ENCODE measurements at places on chromosomes 2 and 18.
A peak's percentile ranks its signal among the peaks of the same experiment; 100 is the strongest.

- no peak for DNase-seq
Measured at GRCh38 chr2:120778244-120778643, 42.6 kb downstream of the GLI2 start.

DNA sequence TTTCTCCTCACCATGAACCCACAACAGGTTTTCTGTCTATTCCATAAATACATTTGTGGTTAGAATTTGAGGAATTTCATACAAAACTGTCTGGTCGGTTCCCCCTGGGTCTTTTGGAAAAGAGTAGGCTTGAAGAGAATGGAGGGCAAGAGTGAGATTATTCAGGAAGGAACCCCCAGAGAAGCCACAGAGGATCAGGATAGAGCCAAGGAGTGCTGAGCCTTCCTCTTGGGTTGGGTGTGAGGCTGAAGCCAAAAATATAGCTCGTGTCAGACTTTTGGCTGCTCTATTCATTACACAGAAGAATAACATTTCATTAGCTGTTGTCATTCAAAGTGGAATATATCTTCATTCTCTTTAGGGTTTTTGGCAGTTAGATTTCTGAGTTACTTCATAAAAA, 45.9 kb upstream of the YES1 start:
- no peak for DNase-seq

DNA sequence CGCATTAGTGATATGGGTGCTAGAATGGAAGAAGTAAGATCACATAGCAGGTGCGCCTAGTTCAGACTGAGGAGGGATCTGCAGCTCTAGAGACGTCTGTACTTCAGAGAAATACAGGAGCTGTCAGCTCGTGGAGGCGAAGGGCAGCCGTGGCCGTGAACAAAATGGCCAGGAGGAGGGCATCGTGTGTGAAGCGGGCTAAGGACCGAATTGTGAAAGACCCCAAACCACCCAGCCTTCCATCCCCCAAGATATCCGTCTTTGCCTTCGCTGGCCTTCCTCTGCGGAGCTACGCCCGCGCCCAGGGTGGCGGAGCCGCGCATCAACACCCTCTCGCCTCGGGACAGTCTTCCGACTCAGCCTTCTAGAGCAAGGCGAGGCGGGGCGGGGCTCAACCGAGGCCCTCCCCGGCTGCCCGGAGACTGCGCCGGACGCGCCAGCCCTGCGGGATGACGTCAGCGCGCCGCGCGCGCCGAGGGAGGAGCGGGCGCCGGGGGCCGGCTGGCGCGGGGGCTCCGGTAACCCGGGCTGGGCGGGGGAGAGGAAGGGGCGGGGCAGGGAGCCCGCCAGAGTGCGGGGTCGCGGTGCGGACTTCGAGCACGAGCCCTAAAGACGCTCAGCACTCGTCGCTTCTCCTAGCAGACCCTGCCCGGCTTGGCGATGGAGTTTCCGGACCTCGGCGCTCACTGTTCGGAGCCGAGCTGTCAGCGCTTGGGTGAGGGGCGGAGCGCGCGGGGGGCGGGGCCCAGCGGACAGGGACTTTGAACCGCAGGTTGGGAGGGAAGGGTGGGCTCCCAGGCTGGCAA, at the start of gene ZFAND2B:
Gene ZFAND2B, plus strand, starts transcription at position 455 of the 806 bp plus-strand sequence. Its CDS starts 206 bp downstream, at position 661.
- peak; percentile 96 for DNase-seq

DNA sequence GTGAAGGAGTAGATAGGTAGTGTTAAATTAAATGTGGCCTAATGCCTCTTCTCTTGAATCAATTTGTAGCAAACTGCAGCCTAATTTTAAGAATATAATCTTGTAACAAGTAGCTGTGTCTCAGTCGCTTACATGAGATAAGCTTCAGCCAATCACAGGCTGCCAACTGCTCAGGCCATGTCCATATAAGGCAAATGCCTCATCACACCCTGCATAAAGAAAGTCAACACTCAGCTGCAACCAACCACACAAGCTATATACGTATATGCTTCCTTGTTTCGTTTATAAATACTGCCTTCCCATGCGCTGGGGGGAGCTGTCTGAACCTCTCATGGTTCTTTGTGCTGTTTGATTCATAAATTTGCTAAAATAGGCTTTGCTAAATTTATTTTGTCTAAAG, 476.3 kb downstream of the TRIB2 start:
- DNase-seq: no peak

DNA sequence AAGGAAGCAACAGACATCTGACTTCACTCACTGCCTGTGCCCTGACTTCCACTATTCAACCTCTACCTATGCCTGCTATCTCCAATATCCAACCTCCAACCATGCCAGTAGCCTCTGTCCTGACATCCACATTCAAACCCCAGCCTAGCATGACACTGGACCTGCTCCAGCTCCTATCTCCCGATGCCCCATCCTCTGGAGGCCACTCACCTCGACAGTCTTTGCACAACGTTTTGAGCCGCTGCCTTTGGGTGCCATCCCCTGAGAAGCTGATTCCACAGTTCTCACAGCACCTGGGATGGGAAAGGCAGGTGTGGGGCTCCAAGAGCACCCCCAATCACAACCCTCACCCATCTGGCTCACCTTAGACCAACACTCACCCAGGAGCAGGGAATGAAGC, 4.9 kb downstream of the MBD1 start:
- no peak for DNase-seq

DNA sequence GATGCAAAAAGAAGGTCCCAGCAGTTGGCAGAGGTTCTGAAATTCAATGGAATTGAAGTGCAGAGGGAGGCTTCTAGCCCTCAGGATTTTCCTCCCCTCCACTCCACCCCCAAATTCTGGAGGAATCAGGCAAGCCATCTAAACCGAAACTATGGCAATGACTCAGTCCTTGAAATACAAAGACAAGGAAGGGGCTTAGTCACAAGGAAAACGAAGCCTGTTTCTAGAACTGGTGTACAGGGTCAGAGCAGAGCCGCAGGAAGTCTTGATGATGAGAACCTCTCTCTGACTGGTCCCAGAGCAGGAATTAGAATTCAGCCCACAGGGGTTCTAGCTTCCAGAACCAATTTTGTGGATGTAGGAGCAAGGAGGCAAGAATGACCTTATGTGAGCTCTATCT, 111.7 kb upstream of the SCN1A start:
- DNase-seq: no peak

GRCh38 chr18:9048236-9048635, 54.3 kb upstream of the NDUFV2 start:
- DNase-seq: no peak

- DNase-seq: no peak
Measured at GRCh38 chr2:190891372-190891771, 10.8 kb downstream of the GLS start.

GRCh38 chr2:1137264-1137663, 186.6 kb downstream of the SNTG2 start:
- DNase-seq: no peak

- no peak for DNase-seq
Measured at GRCh38 chr2:48910961-48911360, 155.4 kb upstream of the LHCGR start.

- no peak for DNase-seq
Measured at GRCh38 chr2:112877423-112877822, 33.5 kb upstream of the IL37 start.

- DNase-seq: no peak
Measured at GRCh38 chr2:204692790-204693189, 147.5 kb downstream of the PARD3B start.

DNA sequence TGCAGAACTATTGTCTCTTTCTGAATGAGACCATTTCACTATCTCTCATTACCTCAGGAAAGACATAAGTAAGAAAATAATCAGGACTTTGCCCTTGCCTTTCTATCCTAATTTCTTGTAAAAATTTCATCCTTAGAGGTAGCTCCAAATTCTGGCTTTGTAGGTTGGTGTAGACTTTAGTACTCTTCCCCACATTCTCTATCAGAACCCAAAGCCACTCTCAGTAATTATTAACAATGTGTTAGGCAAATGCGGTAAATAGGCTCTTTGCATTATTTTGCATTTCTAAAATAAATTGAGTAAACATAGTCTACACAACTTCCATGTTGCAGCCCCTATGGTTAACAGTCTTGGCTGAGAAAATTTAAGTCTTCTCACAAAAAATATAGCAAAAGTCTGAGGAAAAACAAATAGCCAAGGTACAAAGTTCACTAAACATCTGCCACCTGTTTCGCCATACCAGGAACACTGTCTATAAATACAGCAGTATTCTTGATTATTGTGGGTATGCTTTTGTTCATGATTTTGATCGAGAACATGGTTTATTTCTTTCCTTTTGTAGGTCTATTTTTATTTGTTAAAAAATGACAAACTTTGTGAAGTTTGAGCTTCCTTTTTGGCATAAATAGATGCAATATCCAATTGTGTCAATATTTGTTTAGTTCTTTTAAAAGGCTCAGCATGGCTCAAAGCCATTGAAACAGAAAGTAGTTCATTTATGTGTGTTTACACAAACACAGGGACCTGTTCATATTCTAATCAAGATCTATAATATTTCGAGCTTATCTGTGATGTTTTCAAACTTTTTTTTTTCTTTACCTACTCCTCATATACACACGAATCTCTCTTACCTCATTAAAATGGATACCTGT, 1061.5 kb downstream of the CNTNAP5 start:
- no peak for DNase-seq

DNA sequence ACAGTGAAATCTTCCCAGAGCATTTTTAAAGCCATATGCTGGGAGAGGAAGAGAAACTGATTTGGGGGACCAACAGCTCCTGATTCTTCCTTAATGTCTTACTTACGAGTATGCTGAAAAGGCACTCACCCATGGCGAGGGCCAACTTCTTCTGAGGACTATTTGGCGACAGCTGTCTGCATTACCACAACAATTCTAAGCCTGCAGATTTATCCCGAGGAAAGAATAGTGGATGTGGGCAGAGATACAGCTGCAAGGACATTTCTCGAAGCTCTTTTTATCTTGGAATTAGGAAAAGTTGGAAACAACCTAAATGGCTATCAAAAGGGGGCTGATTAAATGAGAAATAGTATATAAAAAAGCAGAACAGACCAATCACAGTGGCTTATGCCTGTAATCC, 40.3 kb upstream of the FHL2 start:
- DNase-seq: no peak

DNA sequence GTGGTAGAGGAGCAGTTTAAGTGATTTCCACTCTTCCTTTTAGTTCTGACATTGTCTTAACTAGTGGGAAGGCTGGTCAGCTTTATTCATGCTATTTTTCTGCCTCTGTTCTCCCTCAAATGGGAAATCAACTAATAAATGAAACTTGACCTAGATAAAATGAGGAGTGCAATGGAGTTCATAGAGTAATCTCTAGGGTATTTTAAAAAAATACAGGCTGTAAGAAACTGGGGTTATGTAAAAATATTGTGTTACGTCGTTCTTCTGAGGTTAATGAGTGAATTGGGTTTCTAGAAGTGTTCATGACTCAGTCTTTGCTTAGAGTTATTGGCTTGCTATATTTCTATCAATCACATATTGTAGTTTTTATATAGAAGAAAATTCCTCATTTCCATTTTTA, 734.5 kb downstream of the MBD2 start:
- DNase-seq: no peak

GRCh38 chr2:122863532-122863931, 1108.1 kb downstream of the TSN start:
- no peak for DNase-seq

- DNase-seq: no peak
Measured at GRCh38 chr18:13371689-13372418, 153.3 kb downstream of the LDLRAD4 start.

GRCh38 chr2:64274399-64275173, 130.4 kb upstream of the PELI1 start:
- no peak for DNase-seq

DNA sequence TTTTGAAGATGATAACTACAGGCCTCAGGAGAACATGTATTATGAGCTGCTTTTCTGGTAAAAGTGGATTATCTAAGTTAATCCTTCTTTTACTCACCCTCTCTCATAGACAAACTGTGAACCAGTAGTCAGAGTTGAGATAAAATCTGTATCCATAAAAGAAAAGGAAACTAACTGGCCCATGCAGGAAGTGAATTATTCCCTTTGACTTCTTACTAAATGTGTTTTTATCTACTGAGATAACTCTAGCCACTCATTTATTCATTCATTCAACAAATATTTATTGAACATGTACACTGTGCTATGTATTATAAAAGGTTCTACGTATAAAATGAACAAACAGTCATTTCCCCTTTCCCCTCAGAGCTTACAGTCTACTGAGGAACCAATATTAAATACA, 10.0 kb downstream of the WDR35 start:
- DNase-seq: no peak

- DNase-seq: no peak
Measured at GRCh38 chr2:19837235-19837766, 64.5 kb downstream of the TTC32 start.

DNA sequence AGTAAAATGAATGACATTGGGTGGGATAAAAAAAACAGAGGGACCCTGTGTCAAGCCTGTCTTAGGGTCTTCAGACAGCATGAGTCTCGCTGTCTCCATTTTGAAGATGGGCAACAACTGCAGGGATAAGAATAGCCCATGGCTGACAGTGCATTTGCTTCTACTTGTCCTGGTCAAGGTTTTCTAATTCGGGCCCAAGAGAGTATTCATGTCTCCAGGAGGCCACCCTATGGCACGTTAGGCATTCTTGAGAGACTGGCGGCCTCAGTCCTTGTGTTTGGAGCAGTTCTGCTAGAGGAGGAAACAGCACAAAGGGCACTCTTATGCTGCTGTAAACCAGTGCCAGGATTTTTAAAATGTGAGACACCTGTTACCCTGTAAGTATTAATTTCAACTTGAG, 9.5 kb upstream of the MYL1 start:
- DNase-seq: no peak

GRCh38 chr2:195537811-195538210, 119.2 kb upstream of the SLC39A10 start:
- no peak for DNase-seq

GRCh38 chr2:233049194-233049761, 10.9 kb upstream of the INPP5D start:
- no peak for DNase-seq

DNA sequence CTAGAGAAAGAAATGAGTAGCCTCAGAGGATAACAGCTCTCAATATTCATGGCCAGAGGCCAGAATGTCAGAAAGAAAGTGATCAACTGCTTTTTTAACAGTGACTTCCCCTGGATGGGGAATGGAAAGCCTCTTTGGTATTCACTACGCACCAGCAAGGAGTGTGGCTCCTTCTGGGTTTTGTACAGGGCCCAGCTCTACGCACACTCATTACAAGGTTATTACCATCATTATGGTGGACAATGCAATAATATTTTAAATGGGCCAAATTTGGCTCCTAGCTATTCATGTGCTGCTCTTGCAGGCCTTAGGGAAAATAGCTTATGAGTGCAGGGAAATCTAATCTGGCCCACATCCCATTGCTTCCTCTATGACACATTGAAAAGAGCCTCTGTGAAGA, 1149.5 kb upstream of the FANCL start:
- DNase-seq: no peak

DNA sequence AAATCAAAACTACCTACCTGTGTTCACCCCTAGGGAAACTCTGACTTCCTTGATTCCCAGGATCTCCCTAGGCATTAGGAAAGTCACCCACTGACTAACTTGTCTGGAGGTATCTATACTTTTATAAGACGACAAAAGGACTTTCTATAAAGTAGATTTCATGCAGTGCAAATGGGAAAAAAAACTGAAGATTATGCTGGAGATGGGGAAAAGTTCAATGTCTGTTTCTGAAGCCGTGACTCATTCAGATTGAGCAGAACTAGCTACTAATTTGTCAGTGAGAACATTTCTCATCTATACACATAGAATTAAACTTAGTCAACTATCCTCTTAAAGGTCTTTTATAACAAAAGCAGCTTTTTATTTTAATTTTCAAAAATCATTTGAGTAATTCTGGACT, 6.0 kb downstream of the SEPTIN10 start:
- DNase-seq: no peak

GRCh38 chr18:32661486-32662299, 111.1 kb downstream of the KLHL14 start:
- no peak for DNase-seq
